ENCODE measurements at places on chromosomes 2 and 18.

- DNase-seq, result no peak
Observed at GRCh38 chr18:398935-399630, 101.4 kb downstream of the COLEC12 start.

DNA sequence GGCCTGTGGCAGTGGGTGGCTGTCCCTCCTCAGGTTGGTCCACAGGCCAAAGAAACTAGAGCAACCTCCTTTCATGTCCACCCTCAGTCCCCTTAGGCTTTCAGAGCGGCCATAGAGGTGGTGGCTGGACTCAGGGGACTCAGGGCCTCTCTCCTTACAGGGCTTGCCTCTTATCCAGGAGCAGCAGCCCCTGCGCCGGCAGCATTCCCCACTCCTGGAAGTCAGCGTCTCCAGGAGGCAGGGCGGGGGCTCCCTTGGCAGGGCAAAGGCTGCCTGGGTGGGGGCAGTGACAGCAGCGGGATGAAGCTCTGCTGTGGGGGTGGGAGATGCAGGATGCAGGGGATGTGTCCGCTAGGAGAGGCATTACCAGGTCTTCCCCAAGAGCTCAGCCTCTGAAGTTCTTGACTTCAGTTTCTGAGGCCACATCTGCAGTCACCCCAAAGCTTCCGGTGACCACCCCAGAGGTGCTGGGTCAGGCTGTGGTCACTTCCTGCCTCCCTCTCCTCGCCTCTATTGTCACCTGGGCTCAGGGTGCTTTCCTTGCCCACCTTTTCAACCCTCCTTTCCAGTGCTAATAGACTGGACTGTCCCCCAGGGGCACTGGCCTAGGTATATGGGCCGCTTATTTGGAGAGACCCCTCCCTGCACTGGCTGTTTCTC, 8.6 kb upstream of the GPR55 start:
- DNase-seq, result no peak

DNA sequence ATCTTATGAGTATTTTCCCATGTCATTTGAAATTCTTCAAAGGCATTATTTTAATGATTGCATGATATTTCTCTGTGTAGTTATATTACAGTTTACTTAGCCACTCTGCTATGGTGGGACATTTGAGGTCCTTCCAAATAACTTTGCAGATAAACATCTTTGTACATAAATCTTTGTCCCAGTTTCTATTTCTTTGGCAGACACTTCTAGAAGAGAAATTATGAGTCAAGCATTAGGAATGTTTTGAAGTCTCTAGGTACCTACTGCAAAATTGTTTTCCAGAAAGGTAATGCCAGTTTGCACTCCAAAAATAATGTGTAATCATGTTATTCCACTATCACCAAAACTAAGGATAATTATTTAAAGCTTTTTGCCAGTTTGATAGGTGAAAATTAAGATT, 149.7 kb downstream of the EN1 start:
- DNase-seq, result no peak

GRCh38 chr2:1678609-1679008, 65.7 kb downstream of the PXDN start:
- DNase-seq, result no peak

DNA sequence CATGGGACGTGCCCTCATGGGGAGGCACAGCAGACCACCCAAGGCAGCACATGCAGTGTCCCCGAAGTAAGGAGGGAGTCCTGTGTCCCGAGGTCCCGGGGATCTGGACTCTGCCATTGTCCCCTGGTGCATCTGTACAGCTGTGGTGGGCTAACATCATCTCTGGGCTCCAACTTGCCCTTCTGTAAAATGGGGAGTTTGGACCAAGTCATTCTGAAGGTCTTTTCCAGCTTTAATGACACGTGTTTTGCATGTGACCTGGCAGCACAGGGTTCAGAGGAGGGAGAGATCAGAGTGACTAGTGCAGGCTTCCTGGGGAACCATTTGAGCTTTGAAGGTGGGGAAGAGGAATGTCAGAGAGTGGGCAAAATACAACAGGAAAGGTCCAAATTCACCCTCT, 21.5 kb downstream of the ITM2C start:
- DNase-seq, result no peak

DNA sequence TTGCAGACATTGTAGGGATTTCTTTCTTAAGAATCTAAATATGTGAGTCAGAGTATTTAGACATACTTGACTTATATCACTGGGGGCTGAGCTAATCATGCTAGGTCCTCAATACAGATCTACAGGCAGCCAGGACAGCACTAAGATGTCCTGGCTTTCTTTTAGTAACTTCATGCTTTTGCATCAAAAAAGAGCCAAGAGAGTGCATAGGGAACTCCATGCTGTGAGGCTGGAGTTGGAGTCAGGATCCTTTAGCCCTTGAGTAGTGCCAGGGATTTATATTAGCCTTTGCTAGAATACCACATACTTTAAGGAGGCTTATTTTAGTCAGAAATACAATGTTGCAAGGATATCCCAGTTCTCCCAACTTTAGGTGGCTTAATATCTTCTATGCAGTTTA, 289.7 kb downstream of the CCDC85A start:
- DNase-seq, result no peak

- DNase-seq, result no peak
Observed at GRCh38 chr2:204452464-204453023, 92.7 kb upstream of the PARD3B start.

- peak; percentile 26 for DNase-seq
Observed at GRCh38 chr2:160208655-160209515, 8.8 kb upstream of the ITGB6 start.

GRCh38 chr2:64924170-64924934, 64.8 kb upstream of the SLC1A4 start:
- DNase-seq, result peak; percentile 56

- peak; percentile 48 for DNase-seq
Observed at GRCh38 chr18:3323900-3324299, 62.0 kb downstream of the MYL12B start.

- DNase-seq, result no peak
Observed at GRCh38 chr2:9212010-9212635, 5.5 kb downstream of the ASAP2 start.

DNA sequence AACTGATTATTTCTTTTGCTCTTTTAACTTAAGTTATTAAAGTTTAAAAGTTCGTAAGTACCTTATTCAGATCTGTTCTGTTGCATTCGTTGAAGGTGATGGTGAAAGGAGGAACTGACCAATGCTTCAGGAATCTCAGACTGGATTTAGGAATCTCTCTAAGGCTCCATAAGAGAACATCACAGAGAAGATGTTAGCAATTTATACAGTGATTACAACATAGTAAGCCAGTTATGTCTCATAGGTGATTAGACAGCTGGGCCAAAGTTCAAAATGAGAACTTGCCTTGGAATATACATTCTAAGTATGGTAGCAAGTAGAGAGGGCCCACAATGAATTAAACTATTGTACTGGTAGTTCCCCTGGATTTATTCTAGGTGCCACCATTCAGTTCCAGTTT, 3.2 kb downstream of the MARS2 start:
- DNase-seq, result no peak

GRCh38 chr2:67295406-67295805, 101.7 kb upstream of the ETAA1 start:
- no peak for DNase-seq

DNA sequence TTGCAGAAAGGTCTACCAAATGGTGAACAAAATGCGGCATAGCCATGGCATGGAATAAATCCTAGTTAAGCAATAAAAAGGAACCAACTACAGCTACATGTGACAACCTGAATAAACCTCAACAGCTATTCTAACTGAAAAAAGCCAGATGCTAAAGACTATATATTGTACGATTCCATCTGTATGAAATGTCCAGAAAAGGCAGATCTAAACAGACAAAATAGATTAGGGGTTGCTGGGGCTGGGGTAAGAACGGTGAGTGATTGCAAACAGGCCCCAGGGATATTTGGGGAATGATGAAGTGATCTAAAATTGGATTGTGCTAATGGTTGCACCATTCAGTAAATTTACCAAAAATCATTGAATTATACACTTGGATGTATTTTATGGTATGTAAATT, 2.8 kb downstream of the CCDC68 start:
- no peak for DNase-seq

- no peak for DNase-seq
Observed at GRCh38 chr2:24509840-24510239, 18.8 kb downstream of the NCOA1 start.

GRCh38 chr18:56722518-56722917, 71.4 kb downstream of the WDR7 start:
- DNase-seq, result no peak

GRCh38 chr18:80198391-80198790, 48.9 kb downstream of the PARD6G start:
- no peak for DNase-seq

- peak; percentile 64 for DNase-seq
Observed at GRCh38 chr2:237432484-237433092, 18.6 kb upstream of the COL6A3 start.

DNA sequence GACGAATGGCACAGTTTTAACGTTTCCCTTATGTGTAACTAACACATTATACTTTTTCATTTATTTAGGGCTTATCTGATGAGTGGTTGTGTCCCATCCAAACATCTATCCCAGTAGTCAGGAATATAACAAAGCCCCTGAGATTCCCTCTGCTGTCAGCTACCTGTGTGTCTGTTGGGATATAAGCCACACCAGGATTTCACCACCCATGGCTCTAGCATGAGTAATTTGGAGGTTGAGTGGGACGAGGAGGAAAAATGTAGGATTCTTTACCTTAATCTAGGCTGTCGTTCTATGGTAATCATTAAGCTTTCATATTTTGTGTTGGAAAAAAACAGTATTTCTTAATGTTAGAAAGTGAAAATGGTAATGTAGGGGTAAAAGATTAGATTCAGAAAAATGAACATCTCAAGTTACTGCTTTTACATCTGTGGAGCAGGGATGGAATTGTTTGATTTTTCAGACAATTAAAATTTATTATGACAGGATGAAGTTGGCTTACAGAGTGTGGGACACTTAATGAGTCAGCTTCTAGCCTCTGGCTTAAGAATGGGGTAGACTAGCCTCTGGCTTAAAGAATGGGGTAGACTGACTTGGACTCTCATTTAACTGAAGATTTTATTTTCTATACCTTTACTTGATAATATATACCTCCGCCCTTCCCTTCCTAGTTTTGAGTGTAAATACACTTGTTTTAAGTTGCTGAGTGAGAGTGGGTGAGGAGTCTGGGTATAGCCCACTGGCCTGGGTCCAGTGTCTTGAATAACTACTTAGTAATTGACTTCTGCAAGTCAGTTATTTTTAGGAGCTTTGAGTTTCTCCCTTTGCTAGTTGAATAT, 88.5 kb upstream of the RANBP2 start:
- no peak for DNase-seq

- DNase-seq, result no peak
Observed at GRCh38 chr2:24730481-24730880, 62.7 kb downstream of the PTRHD1 start.

GRCh38 chr2:207734264-207734635, 22.8 kb downstream of the CCNYL1 start:
- DNase-seq, result peak; percentile 49

- DNase-seq, result peak; percentile 53
Observed at GRCh38 chr18:9950289-9951016, 36.6 kb downstream of the VAPA start.

DNA sequence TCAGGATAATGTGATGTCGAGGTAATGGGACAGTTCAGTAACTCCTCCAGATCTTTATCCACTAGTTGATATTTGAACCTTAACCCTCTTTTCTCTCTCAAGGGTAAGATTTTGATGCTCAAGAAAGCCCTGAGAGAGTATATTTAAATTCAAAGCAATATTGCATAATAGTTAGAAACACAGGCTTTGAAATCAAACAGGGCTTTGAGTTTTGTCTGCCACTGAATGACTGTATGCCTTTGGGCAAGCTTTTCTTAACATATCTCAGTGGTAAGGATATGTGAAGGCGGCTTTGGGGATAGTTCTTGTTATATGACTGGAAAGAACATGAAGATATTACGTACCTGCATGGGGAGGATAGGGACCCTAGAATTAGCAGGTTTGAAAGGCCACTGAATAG, 11.1 kb downstream of the ITPRID2 start:
- DNase-seq, result no peak

DNA sequence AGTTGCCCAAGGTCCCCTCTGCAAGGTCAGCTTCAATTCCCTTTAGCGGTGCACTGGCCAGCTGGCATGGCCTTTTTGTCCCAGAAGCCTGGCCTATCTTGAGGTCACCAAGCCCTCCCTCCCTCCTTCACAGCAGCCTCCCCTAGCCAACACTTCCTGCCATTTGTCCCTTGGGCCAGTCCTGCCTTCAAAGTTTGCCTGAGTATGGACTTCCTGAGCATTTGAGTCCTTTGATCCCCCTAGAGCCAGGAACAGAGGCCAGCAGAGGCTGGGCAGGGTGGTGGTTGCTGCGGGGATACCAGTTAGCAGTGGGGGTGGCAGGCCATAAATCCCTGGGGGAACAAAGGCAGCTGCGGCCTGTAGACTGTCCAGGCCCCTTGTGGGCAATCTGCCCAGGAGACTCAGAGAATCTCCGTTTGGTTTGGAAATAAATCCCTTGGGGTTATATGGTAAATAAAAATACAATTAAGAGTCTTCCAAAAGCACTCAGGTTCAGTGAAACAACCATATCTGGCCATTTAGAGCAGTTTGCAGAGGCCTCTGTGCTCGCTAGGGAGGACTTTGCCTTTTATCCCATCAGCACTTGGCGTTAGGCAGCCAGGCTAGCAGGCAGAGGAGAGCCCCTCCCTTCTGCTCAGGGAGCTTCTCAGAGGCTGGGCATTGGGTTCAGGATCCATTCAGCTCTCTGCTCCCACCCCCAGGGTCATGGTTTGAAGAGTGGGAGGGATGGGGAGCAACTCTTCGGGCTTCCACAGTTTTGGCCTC, 3.1 kb upstream of the HES6 start:
- no peak for DNase-seq

GRCh38 chr2:240983996-240984498, 14.4 kb upstream of the SNED1 start:
- DNase-seq, result no peak
